ENCODE measurements at places on chromosomes 16 and 17.

DNA sequence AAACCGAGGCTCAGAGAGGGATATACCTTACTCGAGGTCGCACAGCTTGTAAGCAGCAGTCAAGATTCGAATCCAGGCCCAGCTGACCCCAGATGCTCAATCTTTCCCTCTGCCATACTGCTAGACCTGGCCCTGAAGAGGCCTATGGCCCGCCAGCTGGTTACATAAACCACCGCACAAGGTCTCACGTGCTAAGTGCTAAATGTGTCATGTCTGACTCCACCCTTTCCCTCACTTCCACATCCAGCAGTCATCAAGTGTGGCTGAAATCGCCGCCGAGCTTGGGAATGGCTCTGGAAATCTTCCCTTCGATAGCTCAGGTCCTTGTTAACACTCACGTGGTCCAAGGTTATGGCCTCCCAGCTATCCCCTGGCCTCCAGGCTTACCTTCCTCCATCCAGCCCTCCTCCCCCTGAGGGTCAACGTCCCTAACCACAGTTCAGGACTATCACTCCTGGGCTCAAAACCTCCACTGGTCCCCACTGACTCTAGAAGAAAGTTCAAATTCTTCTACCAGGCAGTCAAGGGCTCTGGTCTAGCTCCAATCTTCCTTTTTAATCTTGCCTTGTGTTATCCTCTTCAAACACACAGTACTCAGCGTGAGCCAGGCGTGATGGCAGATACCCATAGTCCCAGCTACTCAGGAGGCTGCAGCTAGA lies 3.5 kb downstream of the ZBTB4 start:
- DNase-seq = no peak

DNA sequence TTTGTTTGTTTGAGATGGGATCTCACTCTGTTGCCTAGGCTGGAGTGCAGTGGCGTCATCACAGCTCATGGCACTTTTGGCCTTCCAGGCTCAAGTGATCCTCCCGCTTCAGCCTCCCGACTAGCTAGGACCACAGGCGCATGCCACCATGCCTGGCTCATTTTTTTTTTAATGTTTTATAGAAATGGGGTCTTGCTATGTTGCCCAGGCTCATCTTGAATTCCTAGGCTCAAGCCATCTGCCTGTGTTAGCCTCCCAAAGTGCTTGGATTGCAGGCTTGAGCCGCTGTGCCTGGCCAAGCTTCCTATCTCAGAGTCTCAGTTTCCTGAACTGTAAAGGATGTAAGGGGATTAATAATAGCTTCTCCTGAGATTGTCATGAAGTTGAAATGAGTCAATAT lies 8.0 kb downstream of the SBK1 start:
- DNase-seq = no peak

GRCh38 chr16:73122604-73123391 lies 74.9 kb upstream of the ZFHX3 start:
- no peak for DNase-seq

DNA sequence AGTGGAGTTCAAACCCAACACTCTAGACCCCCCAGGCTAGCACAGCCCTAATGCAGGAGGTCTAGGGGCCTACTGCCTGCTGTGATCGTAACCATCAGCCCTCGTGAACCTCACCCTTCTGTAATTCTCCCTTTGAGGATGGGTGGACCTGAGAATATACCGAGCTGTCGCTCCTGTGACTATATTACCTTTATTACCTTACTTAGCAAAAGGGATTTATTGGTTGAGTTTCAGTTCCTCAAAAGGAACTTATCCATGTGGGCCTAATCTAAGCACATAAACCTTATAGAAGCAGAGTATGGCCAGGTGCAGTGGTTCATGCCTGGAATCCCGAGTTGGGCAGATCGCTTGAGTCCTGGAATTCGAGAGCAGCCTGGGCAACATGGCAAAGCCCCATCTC lies 19.2 kb upstream of the EMP2 start:
- DNase-seq = no peak

GRCh38 chr17:17538417-17539391 lies 42.5 kb upstream of the RASD1 start:
- DNase-seq = peak; percentile 89

- DNase-seq = no peak
Measured at GRCh38 chr16:30399435-30400186, 4.4 kb downstream of the ZNF48 start.
